Caudate nucleus (tissue), 63 donors: ENCODE measurements at places on chromosomes 13 and 19.
A peak's percentile ranks its signal among the peaks of the same experiment; 100 is the strongest.

DNA sequence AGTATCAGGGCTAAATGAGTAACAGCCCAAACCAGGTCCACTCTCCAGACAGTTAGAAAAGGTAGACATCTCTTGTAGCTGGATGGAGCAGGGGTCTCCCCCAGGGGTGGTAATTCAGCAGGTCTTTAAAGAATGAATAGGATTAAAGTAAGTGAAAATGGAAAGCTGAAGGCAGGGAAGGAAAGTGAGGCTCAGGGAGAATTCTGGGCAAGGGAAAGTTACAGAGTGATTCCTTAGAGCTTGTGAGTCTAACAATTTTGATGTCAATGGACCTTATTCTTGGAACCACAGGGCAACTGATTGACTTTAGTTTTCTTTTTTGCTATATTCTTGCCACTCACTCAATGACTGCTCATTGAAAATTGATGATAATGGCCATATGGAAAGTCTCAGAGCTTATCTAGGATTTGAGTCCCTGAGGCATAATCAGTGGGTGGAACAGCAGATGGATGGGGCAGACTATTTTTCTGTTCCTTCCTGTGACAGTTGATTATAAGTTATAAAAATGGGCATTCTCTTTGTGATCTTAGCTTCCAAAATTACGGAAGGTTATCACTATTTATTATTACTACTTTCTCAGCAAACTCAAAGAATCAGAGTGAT, 76.9 kb downstream of the LRCH1 start:
- no peak for DNase-seq

DNA sequence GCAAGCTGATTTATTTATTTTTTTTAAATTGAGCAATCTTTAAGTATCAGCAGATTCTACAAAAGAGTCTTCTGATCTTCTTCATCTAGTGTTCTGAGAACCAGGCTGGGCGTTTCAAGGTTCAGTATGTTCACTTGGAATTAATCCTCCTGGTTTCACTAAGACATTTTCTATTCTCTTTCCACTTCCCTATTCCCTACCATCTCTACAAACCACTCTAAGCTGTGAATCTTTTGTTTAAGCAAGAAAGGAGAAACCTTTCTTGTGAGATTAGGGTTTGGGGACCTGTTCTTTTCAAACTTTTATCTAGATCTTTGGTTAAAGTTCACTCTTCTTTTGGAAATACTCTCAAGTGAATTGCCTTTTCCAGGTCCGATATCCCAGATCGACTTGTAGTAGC, 59.3 kb downstream of the URI1 start:
- no peak for DNase-seq

DNA sequence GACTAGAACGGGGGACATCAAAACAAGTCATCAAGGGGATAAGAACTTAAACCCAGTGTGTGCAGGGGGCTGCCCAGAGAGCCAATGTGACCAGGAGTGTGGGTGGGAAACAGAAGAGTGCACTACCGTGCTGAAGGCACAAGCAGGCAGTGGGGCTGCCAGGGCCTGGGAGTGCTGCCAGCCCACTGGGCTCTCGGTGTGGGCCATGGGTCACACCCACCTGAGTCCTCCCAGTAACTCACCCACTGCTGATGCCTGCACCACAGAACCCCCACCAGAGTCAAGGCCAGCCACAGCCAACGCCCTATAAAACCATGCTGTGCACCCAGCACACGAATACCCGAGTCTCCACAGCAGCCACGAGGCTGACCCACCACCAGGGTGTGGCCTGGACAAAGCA, 8.5 kb downstream of the MED26 start:
- DNase-seq: no peak

DNA sequence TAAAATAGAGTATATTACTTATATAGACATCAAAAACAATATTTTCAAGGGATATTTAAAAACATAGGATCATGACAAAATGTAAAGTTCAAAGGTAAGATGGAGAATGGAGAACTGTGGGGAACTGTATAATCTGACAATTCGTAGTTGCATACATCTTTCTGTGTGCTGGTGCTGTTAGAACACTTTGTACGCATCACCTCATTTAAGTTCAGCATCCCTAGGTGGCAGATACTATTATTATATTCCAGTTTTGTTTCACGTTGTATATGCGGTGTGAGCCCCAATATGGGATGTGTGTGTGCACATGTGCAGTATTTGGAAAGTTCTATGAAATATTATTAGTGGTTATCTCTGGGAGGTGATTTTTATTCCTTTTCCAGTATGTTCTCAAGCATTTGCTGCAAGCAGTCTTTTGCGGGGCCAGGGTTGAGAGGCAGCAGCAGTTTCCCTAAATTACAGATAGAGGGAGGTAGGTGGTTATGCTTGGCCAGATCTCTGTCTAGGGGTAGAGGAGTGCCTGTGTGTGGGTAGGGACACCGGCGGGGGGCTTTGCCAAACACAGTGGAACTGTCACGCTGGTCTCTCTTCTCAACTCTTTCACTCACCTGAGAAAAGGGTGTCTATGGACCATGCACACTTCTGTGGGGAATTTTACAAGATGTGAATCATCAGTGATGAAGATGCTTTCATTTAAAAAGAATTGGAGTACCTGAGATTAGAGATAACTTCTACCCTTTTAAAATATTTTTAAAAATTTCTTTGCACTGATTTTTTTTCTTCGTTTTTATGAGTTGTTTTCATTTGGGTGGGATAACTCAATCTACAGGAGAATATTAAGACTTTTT, 55.6 kb upstream of the ALOX5AP start:
- DNase-seq: no peak

DNA sequence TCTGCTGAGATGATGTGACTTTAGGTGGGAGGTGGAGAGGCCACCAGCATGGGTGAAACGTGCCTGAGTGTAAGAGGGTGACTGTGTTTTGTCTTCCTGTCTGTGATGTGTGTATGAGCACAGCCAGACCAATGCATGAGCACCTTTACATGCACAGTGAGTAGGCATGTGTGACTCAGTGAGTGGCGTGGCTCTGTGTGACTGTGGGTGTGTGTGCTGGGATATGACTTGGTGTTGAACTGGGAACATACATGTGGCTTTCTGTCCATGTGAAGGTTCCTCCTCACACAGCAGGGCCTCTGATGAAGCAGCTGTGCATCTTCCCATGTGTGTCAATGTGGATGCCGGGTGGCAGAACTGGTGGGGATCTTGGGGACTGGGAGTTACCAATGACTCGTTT, 19.9 kb upstream of the LGALS13 start:
- no peak for DNase-seq

GRCh38 chr19:47752440-47753211, 7.3 kb downstream of the NOP53 start:
- DNase-seq: no peak

DNA sequence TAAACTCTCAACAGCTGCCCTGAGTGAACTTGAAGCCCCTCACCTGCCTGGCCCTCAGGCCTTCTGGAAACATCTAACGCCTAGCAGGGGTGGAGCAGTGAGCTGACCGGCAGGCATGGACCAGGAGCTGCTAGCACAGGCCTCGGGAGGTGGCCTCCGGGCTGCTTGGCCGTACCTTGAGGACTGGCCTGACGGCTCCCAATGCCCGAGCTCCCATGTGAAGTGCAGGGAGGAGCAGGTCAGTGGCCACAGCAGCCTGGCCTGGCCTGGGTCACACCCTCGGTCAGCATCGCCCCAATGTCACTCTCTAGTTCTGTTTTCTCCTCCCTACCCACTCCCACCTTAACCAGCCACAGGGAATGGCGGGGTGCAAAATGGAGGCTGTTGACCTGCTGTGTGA, 19.0 kb downstream of the TSHZ3 start:
- DNase-seq: no peak

DNA sequence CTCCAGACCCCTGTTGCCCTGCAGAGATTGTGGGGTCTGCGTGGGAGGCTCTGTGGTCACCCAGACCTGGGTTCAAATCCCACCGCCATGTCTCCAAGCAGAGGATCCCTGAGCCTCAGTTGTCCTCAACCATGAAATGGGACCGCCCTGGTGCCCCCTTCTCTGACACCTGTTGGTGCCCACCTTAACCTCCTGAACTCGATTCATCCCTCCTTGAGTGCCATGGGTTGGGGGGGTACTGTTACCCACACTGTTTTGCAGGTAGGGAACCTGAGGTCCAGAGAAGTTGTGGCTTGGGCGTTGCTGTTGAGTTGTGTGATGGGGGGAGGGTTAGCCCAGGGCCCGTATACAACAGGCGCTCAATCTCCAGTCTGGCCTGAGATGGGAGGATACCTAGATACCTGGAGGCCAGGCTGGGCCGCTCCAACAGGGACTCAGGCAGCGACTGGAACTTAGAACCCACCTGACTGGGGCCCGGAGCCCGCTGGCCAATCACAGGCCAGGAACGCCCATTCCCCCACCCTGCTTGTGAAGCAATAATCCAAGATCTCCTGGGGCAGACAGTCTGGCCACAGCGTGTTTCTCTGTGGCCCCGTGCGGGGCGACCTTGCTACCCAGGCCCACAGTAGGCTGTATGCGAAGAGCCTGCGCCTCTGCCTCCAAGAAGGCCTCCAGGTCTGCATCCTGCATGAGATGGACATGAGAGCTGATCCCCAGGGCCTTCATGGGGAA, 2.8 kb downstream of the ARID3A start:
- no peak for DNase-seq

GRCh38 chr19:44648631-44649251, 5.0 kb downstream of the PVR start:
- no peak for DNase-seq

DNA sequence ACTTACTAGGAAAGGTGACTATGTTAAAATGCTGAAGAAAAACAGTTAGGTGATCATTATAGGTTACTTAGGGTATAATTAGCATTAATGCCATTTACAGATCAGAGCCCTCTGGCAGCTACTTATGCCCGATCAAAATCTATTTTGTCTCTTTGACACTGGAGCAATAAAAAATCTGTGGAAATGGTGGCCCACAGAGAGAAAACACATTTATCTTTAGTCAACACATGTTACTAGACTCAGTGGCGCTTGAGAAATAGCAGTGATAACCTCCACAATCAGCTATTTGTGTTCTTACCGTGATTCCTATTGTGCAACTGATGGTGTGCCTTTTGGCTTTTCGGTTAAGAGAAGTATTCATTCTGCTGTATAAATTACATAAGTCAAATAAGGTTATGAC, 1519.6 kb downstream of the PCDH9 start:
- no peak for DNase-seq

GRCh38 chr19:45506246-45506988, 862 bp upstream of the VASP start:
- DNase-seq: peak; percentile 89

- no peak for DNase-seq
Measured at GRCh38 chr13:21594715-21595545, 9.0 kb downstream of the MICU2 start.

DNA sequence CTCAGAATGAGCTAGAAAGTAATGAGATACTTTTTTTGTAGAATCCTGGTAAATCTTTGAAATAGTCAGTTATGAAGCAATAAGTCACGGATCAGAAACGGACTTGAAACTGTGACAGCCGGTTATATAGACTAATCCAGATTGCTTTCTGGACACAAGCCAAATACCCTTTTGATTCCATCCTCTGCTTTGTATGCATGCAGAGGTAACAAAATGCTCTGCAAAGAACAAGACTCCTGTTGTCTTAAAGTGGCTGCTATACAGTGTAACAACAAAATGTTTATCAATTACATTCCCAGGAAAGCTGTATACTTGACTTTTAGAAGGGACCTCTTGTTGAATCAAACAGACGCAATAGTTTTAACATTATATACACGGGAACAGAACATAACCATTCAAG, 66.5 kb upstream of the STARD13 start:
- DNase-seq: no peak

GRCh38 chr13:113360446-113360845, 3.5 kb downstream of the GRTP1 start:
- no peak for DNase-seq

DNA sequence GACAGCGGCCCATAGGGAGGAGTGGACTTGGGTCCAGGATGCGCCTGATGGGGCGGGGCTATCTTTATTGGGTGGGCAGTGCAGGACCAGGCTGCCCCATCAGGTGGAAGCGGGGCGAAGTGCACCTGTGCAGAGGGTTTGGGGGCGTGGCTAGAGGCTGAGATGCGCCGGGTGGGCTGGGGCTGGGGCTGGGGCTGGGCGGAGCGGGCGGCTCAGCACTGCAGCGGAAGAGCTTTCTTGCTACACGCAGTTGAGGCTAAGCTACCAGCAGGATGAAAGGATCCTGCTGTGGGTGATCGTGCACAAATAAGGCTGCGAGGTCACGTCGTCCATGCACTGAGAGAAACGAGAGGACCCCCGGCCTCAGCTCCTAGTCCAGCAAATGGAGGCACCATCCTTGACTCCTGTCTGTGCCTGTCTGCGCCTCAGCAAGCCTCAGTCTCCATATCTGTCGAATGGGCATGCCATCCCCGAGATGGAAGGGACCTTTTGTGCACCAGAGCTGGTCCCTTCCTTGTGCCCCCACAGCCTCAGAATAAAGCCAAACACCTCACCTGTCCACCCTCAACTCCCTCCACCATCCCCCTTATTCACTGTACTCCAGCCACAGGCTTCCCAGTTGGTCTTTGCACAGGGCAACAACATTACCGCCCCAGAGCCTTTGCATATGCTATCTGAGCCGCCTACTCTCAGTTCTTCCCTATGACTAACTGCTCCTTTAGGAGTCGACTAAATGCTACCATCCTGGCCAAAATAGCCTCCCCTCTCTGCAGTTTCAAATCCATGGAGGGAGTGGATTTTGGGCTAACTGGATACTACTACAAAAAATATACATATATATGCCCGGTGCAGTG, 21.0 kb upstream of the HOMER3 start:
- DNase-seq: no peak

GRCh38 chr19:52095172-52096014, at the start of gene ZNF841:
Gene ZNF841, minus strand, starts transcription at chr19:52095765. Its CDS starts 10,964 bp downstream, at chr19:52084801.
- DNase-seq: peak; percentile 94

DNA sequence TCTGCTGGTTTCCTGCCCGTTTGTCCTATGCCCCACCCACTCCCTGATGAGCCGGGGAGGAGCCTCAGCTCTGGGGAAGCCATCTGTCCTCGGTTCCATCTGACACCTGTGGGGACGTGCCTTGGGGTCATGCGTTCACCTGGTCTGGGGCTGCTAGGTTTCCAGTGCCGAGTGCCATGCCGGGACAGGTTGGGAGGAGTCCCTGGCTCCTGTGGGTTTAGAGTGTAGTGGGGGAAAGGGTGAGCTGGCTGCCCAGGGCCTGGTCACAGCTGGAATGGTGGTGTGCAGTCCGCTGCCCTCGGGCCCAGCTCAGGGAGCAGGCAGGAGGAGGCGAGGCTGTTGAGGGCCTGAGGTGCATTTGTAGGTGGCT, 2.5 kb downstream of the KDM4B start:
- DNase-seq: no peak

- DNase-seq: no peak
Measured at GRCh38 chr19:46924874-46925547, 64.2 kb downstream of the ARHGAP35 start.

- DNase-seq: no peak
Measured at GRCh38 chr19:1270854-1271527, 1.9 kb downstream of the CIRBP start.

DNA sequence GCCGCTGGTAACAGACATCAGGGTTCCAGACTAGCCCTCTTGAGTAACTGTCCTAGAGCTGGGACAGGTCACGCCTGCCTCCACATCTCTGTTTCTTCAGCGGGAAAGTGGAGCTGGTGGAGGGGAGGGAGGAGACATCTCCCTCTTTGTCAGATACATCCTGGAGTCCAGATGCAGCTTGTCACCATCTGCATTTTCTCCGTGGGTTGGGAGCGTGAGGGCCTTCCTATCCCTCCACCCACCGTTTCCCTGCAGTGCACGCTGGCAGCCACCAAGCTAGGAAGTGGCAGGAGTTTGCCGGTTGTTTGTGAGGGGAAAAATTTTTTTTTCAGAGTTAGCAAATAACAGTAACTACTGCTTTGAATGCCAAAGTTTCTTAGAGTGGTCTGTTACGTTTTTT, 20.0 kb upstream of the SMIM17 start:
- no peak for DNase-seq
